ENCODE measurements at places on chromosomes 6 and 20. TPM values are rescaled to one million over a fixed set of nuclear protein-coding genes. Genes with fewer than 3 reads are reported as not detected.

DNA sequence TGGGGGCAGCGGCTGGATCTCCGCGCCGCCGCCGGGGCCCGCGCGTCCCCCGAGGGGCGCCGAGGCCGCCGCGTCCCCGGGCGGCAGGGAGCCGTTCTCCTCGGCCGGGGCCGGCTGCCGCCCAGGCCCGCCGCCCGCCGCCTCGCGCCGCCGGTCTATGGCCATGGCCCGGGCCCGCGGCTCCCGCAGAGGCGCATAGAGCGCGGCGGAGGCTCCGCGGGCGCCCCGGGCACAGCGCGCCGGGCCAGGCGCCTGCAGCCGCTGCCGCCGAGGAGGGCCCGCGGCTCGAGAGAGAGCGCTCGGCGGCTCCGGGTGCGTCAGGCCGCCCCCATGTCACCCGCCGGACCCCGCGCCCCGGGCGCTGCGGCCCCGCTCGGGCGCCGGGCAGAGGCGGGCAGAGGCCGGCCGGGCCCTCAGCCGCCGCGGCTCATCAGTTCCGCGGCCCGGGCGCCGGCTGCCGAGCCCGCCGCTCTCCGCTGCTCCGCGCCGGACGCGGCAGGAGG lies 404 bp downstream of the SLC22A23 start:
- DNase-seq, result no peak

DNA sequence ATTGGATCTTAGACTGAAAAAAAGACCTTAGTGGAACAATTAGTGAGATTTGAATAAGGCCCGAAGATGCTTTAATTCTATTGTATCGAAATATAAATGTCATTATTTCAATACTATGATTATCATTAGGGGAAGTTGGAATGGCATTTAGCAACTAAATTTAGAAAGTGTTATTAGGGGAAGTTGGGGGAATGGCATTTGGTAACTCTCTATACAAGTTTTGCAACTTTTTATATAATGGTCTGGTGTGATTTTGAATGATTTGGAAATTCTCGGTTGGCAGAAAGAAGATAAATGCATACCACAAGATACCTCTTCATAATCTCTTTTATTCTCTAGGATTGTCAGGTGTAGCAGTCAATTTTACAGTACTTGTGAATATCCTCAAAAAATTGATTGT lies 49.2 kb downstream of the RNF144B start:
- no peak for DNase-seq

DNA sequence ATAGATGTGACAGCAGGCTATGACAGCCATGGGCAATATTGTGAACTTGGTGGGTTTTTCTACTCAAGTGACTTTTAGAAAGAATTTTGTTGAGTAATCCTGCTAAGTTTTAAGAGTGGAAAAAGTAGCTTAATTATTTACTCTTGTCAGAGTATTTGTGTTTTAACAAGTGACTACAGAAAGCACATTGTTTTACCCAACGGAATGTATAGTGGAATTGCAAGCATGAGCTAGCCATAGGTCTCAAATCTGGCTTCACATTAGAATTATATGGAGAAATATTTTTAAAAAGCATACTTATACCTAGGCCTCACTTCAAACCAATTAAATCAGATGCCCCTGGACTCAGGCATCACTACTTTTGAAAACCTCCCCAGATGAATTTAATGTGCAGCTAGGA lies 35.5 kb upstream of the GOPC start:
- DNase-seq, result no peak

- no peak for DNase-seq
Observed at GRCh38 chr6:99434702-99435530, 9.8 kb upstream of the PNISR start.

Gene SPATA25
- polyA plus RNA-seq, result 2.0 TPM

Gene KCNK5
- polyA plus RNA-seq, result 11.9 TPM

Gene CGA
- polyA plus RNA-seq, result 0.53 TPM

Gene C4A
- 10.9 TPM for polyA plus RNA-seq

Gene RNF39
- polyA plus RNA-seq, result 1.7 TPM

Data from right renal cortex interstitium (tissue), 3 donors.